Activated T-cell treated with anti-CD3 and anti-CD28 coated beads, Interleukin-2, amount 50 U/mL, for 48 hours (primary cell): ENCODE measurements at places on chromosomes 6 and 20.

GRCh38 chr6:15256538-15257271 is 10.8 kb downstream of the JARID2 start:
- DNase-seq: no peak

GRCh38 chr20:10521836-10522235 is 86.7 kb downstream of the SLX4IP start:
- no peak for DNase-seq

- DNase-seq: no peak
Measured at GRCh38 chr6:166109608-166110007, 58.0 kb downstream of the TBXT start.

DNA sequence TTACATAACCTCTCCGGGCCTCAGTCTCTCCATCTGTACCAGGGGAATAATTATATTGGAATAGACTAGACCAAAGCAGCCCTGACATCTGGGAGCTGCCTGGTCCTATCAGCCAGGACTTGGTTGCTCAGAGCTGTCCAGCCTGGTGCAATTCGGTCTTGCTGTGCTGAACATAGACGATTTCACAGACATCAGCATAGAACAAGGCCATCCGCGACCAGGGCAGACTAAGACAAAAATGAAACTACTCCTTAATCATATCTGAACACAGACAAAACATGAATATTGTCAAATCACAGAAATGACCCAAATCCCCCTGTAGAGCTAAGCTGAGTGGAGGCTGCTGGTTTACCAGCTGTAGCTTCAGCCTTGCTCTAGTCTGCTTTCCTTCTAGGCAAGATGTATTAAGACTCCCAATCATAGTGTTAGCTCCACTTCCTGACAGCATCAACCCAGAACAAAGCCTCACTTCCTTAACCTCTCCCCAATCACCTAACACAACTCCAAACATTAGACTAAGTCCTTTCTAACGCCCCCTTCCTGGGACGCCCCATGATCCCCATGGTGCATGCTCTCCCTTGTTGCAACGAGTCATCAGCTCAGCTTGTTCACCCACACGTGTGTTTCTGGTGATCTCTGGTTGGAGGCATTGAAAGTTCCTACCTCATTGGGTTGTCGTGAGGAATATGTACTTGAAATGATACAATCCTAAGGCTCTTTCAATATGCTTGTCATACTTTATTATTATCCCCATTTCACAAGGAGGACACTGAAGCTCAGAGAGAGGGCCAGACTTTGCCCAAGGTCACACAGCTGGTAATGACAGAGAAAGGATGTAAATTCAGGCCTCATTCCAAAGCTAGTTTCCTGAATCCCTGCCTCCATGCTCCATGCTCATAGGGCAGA is 3.5 kb upstream of the MAPK13 start:
- DNase-seq: no peak

DNA sequence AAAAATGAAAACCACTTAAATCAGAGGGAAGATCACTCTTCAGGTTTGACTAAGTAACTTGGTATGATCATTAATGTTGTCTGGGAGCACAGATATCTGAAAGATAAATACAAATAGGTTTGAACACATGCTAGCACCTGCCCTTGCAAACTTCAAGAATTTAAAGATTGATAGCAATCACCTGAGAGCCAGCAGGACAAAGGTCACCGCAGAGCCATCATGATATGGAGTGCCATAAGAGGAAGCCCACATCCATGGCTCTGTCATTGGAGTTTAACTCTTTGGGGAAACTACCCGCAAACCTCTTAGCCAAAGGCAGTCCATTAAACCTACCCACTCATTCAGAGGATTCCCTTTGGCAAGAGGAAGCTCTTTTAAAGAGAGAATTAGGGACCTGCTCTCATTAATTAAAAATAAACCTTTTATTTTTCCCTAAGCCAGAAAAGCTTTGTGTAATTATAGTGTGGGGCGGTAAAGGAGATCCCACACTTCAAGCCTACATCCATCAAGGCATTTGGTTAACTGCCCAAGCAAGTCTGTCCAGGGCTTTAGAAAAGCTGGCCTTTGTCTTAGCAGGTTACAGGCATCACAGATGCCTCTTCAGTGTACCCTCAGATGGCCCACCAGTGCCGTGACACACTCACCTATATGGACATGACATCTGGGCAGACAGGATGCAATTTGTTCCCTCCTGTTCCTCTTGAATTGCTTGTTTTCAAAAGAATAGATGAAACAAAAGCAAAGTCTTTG is 73.0 kb downstream of the SASH1 start:
- no peak for DNase-seq
